ENCODE measurements at places on chromosomes 7 and 10.

- DNase-seq = peak; percentile 25
Observed at GRCh38 chr10:22927661-22928403, at the start of gene ARMC3. ARMC3 (plus strand) TSS chr10:22928053; CDS start chr10:22931997, 3,944 bp downstream.

DNA sequence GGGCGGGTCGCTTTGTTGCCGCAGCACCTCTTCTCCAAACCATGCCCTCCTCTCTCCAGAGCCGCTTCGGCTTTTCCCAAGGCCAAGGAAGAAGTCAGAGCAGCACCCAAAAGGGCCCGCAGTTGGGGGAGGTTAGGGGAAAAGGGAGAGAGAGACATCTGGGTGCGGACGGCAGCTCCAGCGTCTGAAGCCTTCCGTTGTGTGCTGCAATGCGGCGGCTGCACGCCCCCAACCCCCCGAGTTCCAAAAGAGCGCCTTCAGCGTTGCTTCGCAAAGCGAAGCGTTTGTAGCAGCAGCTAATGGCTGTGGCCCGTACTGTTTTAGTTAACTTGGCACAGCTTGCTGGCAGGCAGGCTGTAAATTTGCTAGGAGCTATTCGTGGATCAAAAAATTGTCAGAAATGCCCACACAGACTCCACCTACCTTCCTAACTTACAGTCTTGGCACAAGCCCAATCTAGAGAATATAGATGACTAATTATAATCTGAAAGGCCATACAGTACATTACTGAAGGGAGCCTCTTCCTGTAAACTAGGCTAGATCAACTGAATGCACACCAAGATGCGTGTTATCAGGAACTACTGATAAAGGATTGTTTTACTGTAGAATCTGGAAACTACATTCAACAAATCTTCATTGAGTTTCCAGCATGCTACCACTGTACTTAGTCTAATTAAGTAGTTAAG lies 1.1 kb upstream of the KBTBD2 start:
- DNase-seq = peak; percentile 10

- no peak for DNase-seq
Observed at GRCh38 chr10:79404231-79404609, 41.2 kb downstream of the ZCCHC24 start.

GRCh38 chr7:124246262-124246863 lies 213.5 kb upstream of the TMEM229A start:
- no peak for DNase-seq

Measured in stimulated activated CD8-positive, alpha-beta memory T cell treated with anti-CD3 and anti-CD28 coated beads, Interleukin-15, amount 100 ng/mL, for 4 hours (primary cell).